ENCODE measurements at places on chromosomes 6 and 20.

DNA sequence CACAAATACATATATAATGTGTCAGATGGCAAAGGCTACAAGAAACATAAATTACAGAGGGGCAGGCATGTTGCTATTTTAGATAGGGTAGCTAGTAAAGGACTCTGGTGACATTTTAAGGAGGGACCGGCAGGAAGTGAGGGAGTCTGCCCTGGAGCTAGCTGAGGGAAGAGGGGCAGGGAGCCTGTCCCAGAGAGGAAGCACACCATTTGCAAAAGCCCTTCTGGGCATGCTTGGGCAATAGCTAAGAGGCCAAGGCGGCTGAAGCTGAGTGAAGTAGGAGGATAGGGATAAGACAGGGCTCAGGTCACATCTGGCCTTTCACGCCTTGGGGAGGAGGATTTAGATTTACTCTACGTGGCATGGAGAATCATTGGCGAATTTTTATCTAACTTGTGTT is 96.2 kb downstream of the RTN4IP1 start:
- no peak for DNase-seq

- peak; percentile 45 for DNase-seq
These were observed 12.8 kb downstream of the PTPRK start for GRCh38 chr6:128507337-128508310.

GRCh38 chr20:64040231-64041039 is 4.5 kb downstream of the C20orf204 start:
- no peak for DNase-seq

DNA sequence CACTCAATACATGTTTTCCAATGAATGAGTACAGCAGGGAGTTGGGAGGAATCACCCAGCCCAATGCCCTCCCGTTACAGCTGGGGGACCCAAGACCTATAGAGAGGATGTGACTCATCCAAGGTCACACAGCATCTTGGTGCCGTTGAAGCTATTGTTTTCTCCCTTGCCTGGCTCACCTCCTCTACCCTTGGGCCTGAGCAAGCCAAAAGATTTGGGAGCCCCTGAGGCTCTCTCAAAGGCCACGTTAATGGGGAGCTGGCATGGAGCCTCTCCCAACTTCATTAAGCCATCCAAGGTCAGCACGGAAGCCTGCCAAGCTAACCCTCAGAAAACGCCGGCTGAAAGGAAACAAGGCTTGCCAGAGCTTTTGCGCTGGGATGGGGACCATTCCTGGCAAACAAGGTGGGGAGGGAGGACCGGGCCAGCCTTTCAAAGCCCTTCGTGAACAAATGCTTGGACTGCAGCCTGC is 30.4 kb downstream of the KCNB1 start:
- no peak for DNase-seq

DNA sequence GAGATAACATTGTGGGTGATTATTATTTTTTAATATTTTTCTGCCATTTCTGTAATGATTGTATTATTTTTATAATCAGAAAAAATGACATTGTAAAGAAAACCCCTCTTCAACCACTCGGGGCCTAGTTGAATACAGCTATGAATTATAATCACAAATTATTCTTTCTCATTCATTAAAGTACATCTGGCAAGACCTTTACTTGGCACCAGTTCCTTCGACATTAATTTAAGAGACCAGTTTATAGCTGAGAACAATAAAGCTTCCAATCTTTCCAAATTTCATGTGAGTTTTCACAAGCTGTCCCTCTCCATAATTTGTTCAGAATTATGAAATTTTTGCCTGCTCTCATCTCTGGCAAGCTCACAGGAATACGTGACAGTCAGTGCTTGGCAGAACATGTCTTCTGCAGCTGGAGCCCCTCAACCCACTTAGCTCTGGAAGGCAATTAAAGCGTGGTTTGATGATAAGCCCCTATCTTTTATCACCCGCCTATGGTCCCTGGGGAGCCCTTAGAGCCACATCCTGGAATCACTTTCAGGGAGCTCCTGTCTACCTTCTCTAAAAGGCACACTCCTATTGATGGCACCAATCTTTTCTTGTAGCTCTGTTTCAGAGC is 237.2 kb upstream of the PRND start:
- DNase-seq = no peak

DNA sequence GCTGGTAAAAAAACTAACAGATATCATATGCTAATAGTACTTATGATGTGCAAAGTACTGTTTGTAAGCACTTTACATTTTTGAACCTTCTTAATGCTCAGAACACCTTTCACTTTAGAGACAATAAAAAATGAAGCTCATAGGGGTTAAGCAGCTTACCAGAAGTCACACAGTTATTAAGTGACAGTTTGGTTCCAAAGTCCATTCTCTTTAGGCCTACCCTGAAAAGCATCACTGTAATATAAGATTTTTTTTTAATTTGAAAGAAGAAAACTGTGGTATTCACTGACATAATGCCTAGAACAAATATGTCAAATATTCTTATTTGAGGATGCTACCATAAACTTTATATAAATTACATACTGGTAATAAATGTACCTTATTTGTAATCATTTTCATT is 127.6 kb upstream of the RUNX2 start:
- no peak for DNase-seq

DNA sequence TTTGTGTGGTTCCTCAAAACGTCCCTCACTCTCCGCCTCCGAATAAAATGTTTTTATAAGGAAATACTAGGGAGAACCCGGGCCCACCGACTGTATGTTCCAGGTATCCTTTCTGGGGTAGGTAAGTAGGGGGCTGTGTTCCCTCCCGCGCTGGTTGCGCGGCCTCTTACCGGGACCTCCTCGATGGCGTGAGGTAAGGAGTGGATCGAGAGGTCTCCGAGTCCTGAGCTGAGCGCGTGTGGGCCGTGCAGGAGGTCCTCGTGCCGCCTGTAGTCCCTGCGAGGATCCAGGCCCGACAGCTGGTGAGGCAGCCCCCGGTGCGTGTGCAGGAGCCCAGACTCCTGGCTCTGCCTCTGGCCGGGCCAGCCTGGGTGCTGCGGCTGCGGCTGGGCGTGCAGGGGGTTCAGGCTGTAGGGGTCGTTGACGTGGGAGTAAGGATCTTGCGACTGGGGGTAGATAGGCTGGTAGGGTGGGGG is 5.1 kb downstream of the TFAP2A start:
- no peak for DNase-seq

DNA sequence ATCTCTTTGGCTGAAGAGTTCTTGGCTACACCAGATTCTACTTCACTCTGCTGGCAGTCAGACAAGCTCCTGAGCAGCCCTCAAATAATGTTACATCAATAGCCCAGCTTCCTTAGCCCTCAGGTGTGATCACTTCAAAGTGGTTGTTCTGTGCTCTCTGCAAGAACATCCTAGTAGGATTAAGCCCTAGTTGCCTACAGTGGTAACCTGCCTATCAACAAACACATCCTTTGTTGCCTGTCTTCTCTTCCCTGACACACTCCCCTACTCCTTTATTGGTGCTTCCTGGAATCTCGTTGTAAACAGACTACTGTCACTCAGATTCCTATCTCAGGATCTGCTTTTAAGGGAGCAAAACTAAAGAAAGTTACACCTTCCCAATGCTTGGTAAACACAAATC is 45.1 kb upstream of the TASP1 start:
- DNase-seq = no peak

DNA sequence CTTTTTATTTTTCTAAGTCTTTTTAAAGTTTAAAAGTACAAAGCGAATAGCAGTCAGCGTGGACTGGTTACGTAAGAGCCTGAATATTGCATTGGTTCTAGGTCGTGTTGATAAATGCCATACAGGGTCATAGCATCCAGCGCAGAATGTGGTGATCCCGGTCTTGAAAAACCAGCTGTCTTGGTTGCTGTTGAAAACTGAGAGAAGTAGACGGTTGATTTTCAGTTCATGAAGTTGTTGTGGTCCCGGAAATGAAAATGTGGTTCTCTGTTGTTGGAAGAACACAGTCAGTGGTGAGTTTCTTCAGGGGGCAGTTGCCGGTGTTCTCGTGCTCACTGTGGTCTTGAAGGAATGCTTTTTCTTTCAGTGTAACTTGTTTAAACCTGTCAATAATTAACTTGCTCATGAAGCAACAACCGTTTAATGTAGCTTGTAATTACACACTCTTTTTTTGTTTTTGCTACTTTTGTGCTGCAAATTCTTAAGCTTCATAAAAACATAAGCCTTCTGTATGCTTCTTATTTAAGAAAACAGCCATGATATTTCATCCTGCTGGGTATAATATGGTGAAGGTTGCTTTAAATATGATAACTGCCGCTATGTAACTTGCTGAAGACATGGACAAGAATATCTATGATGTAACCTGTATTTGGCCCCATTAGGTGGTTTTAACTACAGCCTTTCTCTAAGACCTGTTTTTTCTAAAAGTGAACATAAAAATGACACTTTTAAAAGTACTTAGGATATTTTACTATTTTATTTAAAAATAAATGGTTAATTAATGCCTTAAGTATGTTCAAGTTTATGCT is 64.8 kb upstream of the KIF25 start:
- DNase-seq = peak; percentile 95

DNA sequence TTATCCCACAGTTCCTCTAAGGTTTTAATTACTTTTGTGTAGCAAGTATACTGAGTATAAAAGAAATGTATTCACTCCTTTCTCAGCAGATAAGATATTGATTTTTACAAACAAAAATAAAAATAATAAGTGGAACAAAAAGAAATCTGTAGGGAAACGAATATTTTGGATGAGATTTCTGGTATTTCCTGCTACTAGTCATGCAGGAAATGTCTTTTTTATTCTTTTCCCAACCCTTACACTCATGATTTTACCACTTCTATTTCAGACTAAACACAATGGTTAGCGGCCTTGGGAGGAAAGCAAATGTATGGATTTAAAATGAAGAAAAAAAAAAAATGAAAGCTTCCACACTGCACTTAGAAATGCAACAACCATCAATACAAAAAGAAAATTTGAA is 580.5 kb upstream of the MARCKS start:
- DNase-seq = no peak

- no peak for DNase-seq
These were observed 1293.0 kb downstream of the GRIK2 start for GRCh38 chr6:102686461-102686860.

DNA sequence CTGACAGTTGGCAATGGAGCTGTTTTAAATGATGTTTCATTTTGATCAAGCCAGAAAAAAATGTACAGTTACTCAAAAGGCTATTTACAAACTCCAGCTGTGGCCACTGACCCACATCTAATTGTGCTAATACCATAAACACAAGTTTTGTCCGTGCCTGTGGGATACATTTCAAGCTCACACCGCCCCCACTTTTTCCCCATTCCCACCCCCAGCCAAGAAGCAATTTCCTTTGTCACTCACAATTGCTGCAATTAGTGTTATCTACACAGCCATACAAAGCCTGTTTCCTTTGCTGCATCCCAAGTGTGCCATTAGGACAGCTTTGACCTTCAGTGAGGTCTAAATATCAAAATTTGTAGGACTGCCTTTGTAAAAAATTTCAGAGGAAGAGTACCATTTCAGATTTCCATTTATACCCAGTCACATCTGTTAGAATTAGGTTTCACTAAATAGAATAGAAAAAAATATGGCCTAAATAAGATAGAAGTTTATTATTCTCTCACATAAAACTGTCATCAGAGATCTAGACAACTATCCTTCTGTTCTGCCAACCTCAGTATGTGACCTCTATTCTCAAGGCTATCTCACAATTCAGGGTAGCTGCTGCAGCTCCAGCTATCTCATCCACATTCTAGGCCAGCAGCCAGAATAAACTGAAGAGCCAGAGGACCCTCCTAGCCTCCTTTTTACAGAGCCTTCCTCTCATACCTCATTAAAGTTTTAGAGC is 202.6 kb downstream of the NFATC2 start:
- DNase-seq = no peak

- no peak for DNase-seq
These were observed at the start of gene KIAA0408 for GRCh38 chr6:127459231-127459641. Gene KIAA0408, minus strand, starts transcription at chr6:127459389. Its CDS starts 5,408 bp downstream, at chr6:127453981.

- DNase-seq = no peak
These were observed 121.0 kb upstream of the GGTLC1 start for GRCh38 chr20:24109537-24109936.

DNA sequence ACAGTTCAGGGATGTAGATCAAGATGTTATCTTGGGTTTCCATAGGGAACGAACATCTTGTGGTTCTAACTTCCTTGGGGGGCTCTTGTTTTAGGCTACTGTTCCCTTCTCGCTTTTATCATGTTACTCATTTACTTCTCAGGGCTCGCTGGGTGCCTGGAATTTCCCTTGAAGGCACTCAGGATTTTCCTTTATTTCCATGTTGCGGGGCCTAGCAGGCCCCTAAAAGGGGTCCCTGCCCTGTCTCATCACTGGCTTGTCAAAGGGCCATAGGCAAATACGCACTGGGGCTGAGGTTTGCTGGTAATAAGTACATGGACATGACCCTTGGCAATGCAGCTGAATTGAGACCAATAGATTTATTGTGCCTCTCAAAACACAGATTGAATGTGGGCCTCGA is 262.3 kb downstream of the CDH4 start:
- no peak for DNase-seq

- no peak for DNase-seq
These were observed 73.1 kb upstream of the ISM1 start for GRCh38 chr20:13147971-13148370.

DNA sequence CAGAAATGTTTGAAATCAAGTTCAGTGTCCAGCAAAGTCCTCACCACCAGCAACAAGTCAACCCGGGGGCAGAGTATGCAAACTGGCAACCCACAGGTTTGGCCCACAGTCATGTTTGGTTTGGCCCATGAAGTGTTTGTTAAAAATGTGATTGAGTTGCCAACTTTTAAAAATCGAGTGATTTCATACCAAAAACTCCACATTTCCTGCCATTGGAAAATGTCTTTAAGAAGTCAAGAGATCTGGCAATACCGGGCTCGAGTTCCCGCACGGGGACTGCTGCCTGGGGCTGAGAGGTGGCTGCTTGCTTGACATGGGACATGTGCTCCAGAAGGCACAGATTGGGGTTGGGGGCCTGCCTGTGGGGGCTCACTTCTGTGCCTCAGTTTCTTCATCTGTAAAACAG is 36.1 kb downstream of the PREX1 start:
- DNase-seq = no peak

DNA sequence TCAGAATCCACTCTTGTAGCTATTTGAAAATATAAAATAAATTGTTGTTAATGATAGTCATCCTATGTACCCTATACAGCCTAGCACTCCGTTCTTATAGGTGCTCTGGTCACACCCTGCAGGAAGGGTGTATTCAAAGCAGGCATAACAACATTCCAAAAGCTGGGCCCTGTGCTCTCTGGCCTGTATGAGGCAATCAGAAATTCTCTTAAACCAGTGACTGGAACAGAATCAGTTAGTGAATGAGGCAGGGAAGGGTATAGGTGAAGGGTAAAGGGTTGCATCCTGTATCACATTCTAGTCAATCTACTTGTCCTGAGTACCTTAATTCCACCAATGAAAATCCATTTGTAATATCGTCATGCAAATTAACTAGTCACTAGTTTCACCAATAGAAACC is 154.5 kb upstream of the ZNF217 start:
- DNase-seq = peak; percentile 29

GRCh38 chr6:26118999-26119398 is 31.8 kb downstream of the HFE start:
- peak; percentile 81 for DNase-seq

- DNase-seq = no peak
These were observed 43.4 kb downstream of the PLAGL1 start for GRCh38 chr6:143964674-143965081.

- DNase-seq = no peak
These were observed 5.9 kb downstream of the NUDT3 start for GRCh38 chr6:34386316-34387137.
